Karpas-422 (cell line): ENCODE measurements at places on chromosomes 6 and 20.

GRCh38 chr20:24131684-24132083 is 143.1 kb upstream of the GGTLC1 start:
- DNase-seq = no peak

DNA sequence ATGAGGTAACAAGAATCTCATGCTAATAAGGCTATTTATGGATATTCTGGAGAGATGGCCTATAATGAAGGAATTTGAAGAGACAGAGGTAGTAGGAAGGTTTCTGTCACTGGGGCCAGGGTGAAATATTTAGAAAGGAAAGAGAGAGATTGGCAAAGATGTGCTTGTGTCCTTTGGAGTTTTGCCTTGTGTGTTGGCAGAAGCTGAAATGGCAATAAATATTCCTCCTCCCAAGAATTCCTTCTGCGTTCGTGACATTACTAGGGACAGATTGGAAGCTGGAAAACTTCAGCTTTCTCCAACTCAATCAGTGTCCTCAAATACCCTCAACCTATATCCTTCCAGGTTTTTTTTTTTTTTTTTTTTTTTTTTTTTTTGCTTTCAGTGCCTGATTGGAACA is 6.3 kb downstream of the SAMD5 start:
- DNase-seq = no peak

- no peak for DNase-seq
Measured at GRCh38 chr6:113522376-113522775, 334.8 kb upstream of the MARCKS start.

DNA sequence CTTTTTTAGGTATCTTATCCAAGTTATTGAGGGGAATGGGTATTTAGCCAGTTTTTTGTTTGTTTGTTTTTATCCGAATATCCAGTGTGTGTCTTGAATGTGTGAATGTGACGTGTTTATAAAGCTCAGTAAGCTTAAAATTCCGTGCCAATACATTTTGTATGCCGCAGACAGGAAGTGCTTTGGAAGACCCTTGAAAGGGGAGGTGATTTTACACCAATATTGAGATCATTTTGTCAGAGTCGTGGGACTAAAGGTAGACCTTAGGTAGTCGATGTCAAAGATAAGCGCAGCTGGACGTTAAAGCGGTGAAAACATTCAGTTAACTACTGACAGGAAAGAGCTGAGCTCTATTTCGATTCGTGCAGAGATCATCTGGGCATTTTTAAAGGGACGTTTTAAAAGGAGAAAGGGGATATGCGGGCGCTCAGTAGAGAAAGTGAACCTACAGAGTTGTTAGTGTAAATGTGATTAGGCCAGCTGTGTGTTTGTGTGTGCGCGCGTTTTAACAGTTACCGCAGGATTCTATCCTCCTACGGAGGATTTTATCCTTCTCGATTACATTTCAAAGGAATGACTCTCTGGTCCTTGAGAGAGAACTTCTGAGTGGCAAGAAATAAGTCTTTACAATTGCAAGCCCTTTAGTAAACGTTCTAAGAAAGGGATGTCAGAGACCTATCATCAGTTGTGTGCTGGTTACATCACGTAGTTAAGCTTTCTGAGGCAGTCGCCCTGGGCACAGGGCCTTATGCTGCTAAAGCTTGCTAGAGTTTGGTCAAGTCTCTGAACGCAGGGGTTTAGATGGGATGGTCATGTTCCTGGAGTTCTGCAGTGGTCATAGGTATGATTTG is 625 bp upstream of the ECHDC1 start:
- peak; percentile 56 for DNase-seq

DNA sequence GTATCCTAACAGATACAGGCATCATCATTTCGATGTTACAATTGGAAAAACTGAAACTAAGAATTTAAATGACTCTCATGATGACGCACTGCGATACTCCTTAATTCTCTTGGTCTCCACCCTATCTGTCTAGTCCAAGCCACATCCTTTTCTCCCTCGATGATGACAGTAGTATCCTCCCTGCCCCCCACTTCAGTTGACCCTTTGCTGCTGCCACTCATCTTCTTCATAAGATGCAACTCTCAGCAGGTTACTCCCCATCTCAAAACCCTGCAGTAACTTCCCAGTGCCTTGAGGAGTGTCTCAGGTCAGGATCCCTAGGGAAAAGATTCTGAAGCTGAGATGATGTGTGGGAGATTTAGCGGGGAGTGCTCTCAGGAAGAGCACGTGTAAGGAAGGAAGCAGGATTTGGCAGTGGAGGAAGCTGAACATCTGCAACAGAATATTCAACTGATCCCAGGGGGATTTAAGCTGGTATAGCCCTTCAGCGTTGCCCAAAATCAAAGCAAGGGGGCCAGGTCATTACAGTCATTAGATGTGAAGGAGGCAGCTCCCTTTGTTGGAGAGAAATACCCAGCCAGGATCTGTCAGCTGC is 16.1 kb downstream of the JPH2 start:
- no peak for DNase-seq

DNA sequence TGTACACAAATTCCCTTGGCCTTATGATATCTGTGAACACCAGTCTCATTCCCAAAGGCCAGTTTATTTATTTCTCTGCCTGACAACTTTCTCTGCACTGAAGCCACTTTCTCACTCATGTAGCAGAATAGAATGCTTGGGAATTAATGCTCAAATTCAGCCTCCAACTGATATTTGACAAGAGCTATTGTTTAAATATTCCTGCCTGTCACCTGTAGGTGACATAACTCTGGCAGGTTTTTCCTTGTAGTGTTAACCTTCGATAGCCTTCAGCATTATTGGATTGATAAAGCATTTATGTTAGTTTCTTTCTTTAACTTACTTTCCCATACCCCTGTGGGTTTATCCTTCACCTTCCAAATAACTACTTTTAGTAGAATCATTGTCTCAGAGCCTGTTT is 1183.2 kb upstream of the ADGRB3 start:
- DNase-seq = no peak

DNA sequence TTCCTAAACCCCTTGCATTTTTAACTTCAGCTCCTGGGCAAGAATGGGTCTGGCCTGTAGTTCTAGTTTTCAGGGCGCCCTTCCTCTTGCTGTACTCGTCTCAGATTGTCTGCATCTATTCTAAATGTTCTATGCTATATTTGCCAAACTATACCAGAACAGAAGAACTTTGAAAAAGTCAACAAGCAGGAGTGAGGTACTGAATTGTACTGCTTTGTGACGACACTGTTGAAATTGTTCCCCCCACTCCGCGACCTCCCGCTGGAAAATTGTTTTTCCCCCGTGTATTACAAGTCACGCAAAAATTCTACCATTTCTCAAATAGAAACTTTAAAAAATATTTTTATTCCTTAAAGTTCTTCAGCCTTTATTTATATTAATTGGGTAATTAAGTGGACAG is 73.9 kb downstream of the CBFA2T2 start:
- no peak for DNase-seq

DNA sequence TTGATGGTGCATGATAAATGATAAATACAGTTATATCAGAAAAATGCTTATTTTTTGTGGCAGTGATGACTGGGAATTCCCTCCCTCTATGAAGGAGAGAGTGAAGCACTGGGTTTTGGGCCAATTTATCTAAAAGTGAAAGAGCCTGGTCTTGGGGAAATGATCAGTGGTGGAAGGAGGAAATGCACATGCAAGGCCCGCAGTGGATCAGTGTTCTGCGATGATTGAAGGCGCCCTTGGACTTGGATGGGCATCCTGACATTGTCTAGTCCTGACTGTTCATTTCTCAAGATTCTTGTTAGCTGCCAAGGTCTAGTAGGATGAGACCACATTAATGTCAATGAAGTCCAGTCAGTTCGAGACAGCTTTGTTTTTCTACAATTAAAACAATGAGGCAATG is 272.0 kb upstream of the SLC35B3 start:
- DNase-seq = no peak

- DNase-seq = no peak
Measured at GRCh38 chr20:16301986-16302385, 271.3 kb downstream of the KIF16B start.

GRCh38 chr6:44082872-44083321 is 44.4 kb downstream of the MRPL14 start:
- DNase-seq = no peak

GRCh38 chr6:140303218-140303949 is 928.9 kb upstream of the CITED2 start:
- no peak for DNase-seq

- no peak for DNase-seq
Measured at GRCh38 chr6:24223115-24223919, 97.3 kb downstream of the NRSN1 start.

- DNase-seq = no peak
Measured at GRCh38 chr6:121652223-121652622, 216.8 kb downstream of the GJA1 start.

DNA sequence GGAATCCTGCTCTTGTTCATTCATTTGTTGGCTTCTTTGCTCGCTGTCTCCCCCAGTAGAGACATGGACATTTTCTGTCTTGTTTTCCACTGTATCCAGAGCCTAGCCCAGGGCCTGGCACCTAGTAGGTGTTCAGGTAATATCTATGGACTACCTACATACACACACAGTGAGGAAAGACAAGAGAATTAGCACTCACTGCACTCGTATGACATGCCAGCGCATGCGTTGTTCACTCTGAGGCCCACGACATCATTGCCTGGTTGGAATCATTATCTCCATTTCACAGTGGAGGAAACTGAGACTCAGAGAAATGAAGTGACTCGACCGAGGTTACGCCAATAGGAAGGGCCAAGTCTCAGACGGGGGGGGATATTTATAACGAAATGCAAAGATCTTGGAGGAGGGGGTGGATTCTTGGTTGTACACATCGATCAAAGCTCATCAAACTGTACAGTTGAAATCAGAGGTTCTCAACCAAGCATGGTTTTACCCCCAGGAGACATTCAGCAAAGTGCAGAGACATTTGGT is 140.1 kb upstream of the PTPN1 start:
- DNase-seq = no peak

DNA sequence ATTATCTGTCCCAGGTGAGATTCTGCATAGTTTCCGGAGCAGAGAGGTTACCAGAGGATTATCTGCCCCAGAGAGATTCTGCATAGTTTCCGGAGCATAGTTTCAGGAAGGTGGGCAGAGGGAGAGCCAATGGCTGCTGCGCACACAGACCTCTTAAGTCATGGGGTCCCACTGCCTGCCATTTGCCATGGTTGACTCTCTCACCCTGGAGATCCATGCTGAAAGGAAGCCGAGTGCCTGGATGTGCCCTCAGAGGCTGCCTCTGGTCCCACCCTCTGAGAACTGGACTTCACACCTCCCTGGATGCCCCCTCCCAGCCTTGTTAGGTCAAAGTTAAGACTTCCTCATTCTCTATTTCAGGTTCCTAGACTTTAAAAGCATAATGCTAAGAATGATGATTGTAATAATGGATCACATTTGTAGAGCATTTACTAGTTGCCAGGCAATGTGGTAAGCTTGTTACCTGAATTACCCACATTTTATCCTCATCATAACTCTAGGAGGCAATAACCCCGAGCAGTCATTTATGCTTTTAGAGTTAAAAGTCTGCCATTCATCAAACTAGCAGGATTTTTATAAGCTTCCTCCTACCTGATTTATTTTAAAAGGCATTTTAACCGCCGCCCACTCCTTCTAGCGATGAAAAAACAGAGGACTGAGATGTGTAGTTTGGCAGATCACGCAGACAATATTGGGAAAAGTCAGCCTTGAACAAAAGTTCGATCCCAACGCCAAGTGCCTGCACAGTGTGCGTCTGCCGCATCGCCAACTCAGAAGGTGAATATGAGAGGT is 11.9 kb downstream of the SERPINB9 start:
- no peak for DNase-seq

DNA sequence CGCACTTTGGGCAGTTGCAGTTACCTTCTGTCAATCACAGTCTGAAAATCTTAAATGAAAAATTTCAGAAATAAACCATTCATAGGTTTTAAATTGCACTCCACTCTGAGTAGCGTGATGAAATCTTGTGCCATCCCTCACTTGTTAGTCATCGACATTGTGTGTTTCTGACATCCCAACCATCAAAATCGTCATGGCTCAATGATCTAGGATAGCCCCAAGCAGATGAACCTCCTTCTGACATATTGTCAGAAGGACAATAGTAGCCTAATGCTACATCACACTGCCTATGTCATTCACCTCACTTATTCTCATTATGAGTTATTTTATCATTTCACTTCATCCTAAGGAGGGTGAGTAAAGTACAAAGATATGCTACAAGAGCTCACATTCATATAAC is 284.8 kb downstream of the PTPRK start:
- no peak for DNase-seq

- peak; percentile 42 for DNase-seq
Measured at GRCh38 chr20:56460459-56460858, 8.0 kb upstream of the RTF2 start.

DNA sequence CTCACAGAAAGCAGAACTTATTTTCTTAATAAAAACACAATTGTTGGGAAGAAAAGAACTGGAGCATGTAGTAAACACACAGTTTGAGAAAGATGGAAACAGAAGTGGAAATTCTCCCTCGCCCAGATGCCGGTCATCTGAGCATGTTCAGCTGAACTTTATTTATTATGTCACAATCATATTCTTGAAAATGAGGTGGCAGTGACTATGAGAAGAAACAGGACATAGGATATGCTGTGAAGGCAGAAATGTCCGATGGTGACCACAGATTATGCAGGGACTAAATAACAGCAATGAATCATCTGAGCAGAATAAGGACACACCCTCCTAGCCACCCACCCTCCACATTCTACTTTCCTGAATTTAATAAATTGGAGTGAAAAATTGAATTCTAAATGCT is 425.3 kb upstream of the NOX3 start:
- no peak for DNase-seq

GRCh38 chr20:58576603-58576970 is 61.4 kb upstream of the APCDD1L start:
- DNase-seq = no peak

DNA sequence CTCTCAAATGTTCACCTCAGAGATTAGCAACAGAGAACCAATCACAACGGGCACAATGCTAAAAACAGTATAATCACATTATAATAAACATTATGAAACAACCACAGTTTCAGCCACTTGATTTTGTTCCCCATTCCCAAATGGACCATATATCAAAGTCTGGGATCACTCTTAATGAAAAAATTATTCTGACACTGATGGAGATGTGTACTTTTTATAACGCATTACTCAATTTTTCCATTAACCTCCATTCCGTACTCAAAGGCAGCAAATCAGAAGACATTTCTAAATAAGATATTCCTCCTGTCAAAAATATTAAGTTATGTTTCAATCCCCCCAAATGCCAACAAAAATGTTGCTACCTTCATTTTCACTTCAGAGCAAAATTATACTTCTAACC is 2.8 kb downstream of the CPNE1 start:
- DNase-seq = no peak
